Right cardiac atrium (tissue), 5 donors: ENCODE measurements at places on chromosomes 16 and 17.

GRCh38 chr16:8931859-8932258 is 31.8 kb downstream of the USP7 start:
- peak; percentile 60 for DNase-seq

- no peak for DNase-seq
Measured at GRCh38 chr17:46908068-46908737, 14.8 kb upstream of the GOSR2 start.

DNA sequence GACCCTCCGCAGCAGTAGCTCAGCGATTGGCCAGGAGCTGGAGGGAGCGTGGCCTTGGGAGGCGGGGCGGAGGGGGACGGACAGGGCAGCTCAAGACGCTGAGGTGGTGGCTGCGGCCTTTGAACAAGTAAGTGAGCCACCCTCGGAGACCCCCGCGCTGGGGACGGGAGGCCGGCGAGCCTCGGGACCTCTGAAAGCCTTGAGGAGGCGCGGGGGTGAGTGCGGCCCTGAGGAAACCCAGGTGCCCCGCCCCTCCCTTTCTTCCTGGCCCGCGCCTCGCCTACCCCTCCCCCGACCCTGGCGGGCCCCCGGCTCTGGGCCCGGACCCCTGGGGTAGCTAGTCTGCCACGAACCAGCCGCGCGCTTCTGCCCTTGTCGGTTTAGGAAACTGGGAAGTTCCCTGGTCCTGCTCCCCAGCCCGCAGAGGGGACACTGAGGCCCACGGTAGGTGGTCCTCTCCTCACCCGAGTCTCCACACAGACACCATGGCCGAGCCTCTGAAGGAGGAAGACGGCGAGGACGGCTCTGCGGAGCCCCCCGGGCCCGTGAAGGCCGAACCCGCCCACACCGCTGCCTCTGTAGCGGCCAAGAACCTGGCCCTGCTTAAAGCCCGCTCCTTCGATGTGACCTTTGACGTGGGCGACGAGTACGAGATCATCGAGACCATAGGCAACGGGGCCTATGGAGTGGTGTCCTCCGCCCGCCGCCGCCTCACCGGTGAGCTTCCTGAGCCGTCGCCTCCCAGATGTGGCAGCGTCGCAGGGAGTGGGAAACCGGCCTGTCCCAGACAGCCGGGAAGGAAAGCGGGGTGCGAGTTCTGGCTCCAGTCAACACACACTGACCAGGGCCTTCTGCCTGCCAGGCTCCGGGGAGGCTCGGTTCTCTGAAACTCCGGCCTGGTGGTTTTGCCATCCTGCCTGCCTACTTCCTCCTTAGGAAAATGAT is at the start of gene MAPK7:
Gene MAPK7, plus strand, starts transcription at position 83 of the 945 bp plus-strand sequence. Its CDS starts 403 bp downstream, at position 486.
- no peak for DNase-seq

- DNase-seq = no peak
Measured at GRCh38 chr17:39170109-39170508, 4.1 kb upstream of the ARL5C start.

GRCh38 chr17:70172449-70172848 is 3.1 kb downstream of the KCNJ2 start:
- DNase-seq = no peak
